Fibroblast of mammary gland (primary cell): ENCODE measurements at places on chromosomes 16 and 17.

GRCh38 chr16:89887243-89887642 is 13.9 kb downstream of the TCF25 start:
- no peak for DNase-seq

DNA sequence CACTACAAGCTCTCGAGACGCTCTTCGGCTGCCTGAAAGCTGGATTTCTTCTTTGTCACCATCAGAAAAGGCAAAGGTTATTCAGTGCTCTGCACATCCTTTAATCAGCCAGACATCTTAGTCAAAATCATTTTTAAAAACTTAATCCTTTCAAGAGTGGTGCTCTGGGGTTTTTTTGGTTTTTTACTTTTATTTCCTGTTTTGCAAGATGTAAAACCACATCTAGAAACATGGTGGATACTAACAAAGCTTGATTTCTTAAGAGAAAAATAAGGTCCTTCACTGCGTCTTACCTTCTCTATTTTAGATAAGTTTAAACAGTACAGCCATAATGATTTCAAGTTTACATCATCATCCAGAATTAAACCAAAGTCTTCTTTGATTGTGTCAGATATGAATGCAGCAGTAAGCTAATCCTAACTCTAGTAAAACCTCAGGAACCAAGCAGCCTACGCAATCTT is 6.3 kb downstream of the ANKRD11 start:
- DNase-seq: no peak

- no peak for DNase-seq
These were observed 8.9 kb downstream of the AP2B1 start for GRCh38 chr17:35596072-35596471.

DNA sequence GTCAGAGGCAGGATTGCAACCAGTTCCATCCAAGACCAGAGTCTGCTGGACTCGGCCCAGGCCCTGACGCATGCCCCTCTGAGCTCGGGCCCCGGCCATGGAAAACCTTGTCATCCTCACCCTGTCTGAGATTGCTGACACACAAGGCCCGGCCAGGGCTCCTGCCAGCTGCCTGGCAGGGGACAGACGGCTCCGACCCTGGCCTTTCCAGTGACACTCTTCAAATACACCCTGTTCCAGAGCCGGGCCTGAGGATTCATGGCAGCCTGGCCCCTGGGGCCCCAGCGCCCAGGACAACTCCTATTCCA is 3.2 kb upstream of the PABPN1L start:
- DNase-seq: no peak

- DNase-seq: no peak
These were observed 15.8 kb downstream of the PHLPP2 start for GRCh38 chr16:71708696-71709095.

- peak; percentile 85 for DNase-seq
These were observed 87.8 kb upstream of the NOL11 start for GRCh38 chr17:67629971-67630320.

DNA sequence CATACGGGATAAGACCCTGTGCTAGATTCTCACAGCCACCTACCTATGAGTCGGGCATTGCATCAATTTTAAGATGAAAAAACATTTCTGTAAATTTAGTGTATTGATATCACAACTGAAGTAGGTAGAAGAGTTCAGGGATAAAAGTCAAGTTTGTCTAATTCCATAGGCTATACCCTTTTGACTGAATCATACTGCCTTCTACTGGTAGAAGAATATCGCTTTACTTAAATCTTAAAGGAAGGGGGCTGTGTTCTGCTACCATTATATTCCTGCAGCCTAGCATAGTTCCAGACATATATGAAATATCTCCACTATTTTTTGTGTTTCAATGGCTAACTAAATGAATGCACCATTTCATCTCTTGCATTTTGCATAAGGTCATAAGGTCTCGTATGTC is 1128.6 kb downstream of the CDH8 start:
- no peak for DNase-seq

- no peak for DNase-seq
These were observed 38.3 kb upstream of the RCVRN start for GRCh38 chr17:9943343-9943742.

GRCh38 chr17:64377769-64378282 is 12.8 kb downstream of the PECAM1 start:
- no peak for DNase-seq

DNA sequence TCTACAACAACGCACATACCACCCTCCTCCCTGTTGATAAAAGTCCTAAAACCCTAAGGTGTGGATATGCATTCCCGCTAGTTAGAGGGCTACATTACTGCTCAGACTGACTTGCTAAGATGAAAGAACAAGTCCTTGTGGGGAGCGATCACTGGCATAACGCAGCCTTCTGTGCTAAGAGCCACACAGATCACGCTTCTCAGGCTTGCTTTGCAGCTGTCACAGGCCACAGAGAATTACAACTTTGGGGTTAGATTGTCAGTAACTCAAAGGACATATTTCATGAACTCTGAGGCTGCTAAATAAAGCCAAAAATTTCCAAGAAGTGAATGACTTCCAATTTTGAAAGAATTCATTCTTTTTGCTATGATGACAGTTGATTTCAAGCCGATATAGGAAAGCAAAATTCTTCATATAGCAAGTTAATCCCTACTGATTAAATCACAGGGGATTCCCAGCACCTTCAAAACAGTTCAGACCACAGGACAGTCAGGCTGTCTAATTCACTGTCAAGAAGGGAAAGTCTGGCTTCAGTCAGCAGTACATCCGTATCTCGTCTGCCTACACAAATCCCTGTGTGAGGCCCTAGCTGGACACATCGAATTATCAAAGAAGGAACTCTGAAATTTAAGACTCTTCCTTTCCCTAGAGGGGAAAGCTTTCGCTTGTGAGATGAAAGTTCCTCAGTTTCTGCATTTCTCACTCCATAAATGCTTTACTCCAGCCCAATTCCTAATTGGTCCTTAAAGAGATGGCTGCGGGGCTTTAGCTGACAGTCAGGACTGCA is 107.1 kb downstream of the VPS53 start:
- DNase-seq: no peak

DNA sequence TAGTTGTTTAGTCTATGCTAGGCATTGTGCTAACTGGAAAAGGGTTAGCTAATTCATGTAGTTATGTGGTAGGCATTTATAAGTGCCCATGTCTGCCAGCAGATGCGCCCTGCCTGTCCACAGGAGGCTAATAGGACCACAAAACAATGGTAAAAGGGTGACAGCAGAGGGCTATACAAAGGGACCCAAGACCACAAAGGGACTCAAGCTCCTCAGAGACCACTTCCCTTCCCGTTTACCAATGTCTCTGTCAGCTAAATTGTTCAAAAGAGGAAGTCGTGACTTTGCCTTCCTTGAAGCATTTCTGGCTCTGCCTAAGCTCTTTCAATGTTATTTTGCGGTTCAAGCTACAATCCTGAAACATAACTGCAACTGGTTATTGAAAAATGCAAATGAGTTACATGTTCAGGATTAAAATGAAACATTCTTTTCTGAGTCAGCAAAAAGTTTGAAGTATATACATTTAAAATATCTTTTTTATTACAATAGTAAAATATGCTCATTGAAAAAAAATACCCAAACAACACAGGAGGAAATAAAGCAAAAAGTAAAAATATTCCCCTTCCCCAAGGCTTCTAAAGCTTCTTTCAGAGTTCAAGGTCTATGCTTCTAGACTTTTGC is 149.2 kb downstream of the MAF start:
- DNase-seq: no peak

- DNase-seq: peak; percentile 99
These were observed 16.2 kb downstream of the MARCHF10 start for GRCh38 chr17:62791767-62792446.
